ENCODE measurements at places on chromosomes 16 and 17. TPM values are rescaled to one million over a fixed set of nuclear protein-coding genes. Genes with fewer than 3 reads are reported as not detected.
A peak's percentile ranks its signal among the peaks of the same experiment; 100 is the strongest.

The C16orf46 gene
- 0.51 TPM for total RNA-seq

- no peaks in the 10 kb centered on the region for H3K36me3 ChIP-seq
- no peaks in the 10 kb centered on the region for H3K27me3 ChIP-seq
- peaks cover 39% of the 10 kb centered on the region for H3K4me1 ChIP-seq
- no peak overlapping the region for H3K27ac ChIP-seq
- DNase-seq: peak; percentile 33
Observed at GRCh38 chr17:17151055-17151454, 55.1 kb downstream of the PLD6 start.

GRCh38 chr17:2580151-2580550 lies 13.3 kb upstream of the PAFAH1B1 start:
- no peaks in the 10 kb centered on the region for H3K36me3 ChIP-seq
- no peaks in the 10 kb centered on the region for H3K27me3 ChIP-seq
- no peak overlapping the region for H3K27ac ChIP-seq
- no peak overlapping the region for H3K4me3 ChIP-seq

DNA sequence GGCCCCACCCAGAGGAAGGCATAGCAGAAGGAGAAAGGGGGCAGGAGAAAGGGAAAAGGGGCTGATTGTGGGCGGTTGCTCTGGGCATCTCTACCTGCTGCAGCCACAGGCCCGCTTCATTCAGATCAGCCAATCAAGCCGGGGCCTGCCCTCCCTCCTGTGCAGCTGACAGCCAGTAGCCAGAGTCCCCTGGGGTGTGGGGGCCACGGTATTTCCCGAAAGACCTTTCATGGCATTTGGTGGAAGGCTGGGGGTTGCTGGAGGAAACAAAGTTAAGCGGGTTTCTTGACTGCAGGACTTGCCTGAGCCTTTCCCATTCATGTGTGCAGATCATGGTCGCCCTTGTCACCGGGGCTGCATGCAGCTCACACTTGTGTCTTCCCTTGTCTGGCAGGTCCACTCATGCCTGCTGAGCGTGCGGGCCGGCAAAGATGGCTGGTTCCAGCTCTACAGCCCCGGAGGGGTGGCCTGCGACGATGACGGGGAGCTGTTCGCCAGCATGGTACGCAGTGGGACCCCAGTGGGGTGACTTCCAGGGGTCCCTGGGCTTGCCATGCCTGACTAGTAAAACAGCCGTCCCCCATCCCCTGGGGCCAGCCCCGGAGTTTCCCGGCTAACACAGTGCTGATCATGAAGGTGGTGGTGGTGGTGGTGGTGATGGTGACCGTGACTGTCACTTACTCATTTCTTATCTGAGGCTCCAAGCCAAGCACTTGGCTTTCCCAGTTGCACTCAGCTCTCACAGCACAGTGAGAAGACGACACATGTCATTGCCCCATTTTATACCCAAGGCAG lies 82.7 kb upstream of the PLCG2 start:
- DNase-seq: no peak
- H3K27me3 ChIP-seq: no peaks in the 10 kb centered on the region
- no peaks in the 10 kb centered on the region for H3K4me1 ChIP-seq
- peaks cover 5% of the 10 kb centered on the region for H3K36me3 ChIP-seq
- no peak overlapping the region for H3K27ac ChIP-seq
- no peak overlapping the region for H3K4me3 ChIP-seq

The TBC1D3H gene
- not detected for total RNA-seq

GRCh38 chr17:83196973-83197880 lies 117.8 kb downstream of the METRNL start:
- H3K27me3 ChIP-seq: no peaks in the 10 kb centered on the region
- H3K4me3 ChIP-seq: no peak overlapping the region
- H3K4me1 ChIP-seq: peaks cover 31% of the 10 kb centered on the region
- H3K27ac ChIP-seq: no peak overlapping the region
- no peaks in the 10 kb centered on the region for H3K36me3 ChIP-seq

GRCh38 chr16:73033271-73033998 lies 14.5 kb downstream of the ZFHX3 start:
- no peak overlapping the region for H3K27ac ChIP-seq
- no peak overlapping the region for H3K4me3 ChIP-seq
- no peaks in the 10 kb centered on the region for H3K4me1 ChIP-seq
- no peak for DNase-seq
- H3K36me3 ChIP-seq: no peaks in the 10 kb centered on the region

- H3K36me3 ChIP-seq: peaks cover 16% of the 10 kb centered on the region
- H3K4me1 ChIP-seq: peaks cover 4% of the 10 kb centered on the region
- H3K27me3 ChIP-seq: no peaks in the 10 kb centered on the region
- H3K4me3 ChIP-seq: no peak overlapping the region
- no peak overlapping the region for H3K27ac ChIP-seq
Observed at GRCh38 chr17:47815106-47815918, 6.3 kb downstream of the OSBPL7 start.

The SETD1A gene
- 36.8 TPM for total RNA-seq

The CTRB2 gene
- not detected for total RNA-seq

- H3K4me1 ChIP-seq: no peaks in the 10 kb centered on the region
- H3K4me3 ChIP-seq: no peak overlapping the region
- no peak for DNase-seq
- H3K27ac ChIP-seq: no peak overlapping the region
Observed at GRCh38 chr16:1048442-1049112, 24.0 kb upstream of the SSTR5 start.

All from naive thymus-derived CD4-positive, alpha-beta T cell (primary cell).